Motor neuron (in vitro differentiated cells): ENCODE measurements at places on chromosomes 12 and 14. TPM values are rescaled to one million over a fixed set of nuclear protein-coding genes. Genes with fewer than 3 reads are reported as not detected.

- peak; percentile 10 for ATAC-seq
Measured at GRCh38 chr12:108576660-108577234, 14.4 kb downstream of the ISCU start.

DNA sequence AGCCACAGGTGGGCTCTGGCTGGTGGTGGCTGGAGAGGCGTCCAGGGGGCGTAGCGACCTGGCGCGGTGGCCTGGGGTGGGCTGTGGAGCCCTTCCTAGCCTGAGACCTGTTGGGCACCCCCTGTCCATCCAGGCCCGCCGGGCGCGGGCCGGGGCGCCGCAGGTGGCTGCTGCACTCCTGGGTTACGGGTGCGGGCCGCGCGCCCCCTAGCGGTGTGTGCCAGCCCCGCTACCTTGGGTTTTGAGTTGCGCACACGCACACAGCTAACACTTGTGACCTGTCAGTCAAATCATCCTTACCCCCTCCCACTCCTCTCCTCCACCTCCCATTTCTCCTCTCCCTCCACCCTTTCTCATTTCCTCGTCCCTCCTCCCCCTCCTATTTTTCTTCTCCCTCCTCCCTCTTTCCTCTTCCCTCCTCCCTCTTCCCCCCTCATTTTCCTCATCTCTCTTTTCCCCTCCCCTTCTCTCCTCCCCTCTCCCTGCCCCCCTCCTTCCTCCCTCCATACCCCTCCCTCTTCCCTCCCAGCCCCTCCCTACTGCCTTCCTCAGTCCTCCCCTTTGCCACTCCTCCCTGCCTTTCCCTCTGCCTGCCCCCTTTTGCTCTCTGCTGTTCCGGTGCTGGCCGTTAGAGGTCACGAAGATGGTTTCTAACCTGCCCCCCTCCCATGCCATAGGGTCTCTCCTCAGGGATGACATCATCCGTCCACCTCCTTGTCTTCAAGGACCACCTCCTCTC lies 2.3 kb downstream of the MEG3 start:
- no peak for ATAC-seq

- no peak for ATAC-seq
Measured at GRCh38 chr14:54654605-54655004, 87.7 kb downstream of the SAMD4A start.

GRCh38 chr14:80491131-80491530 lies 279.8 kb upstream of the DIO2 start:
- ATAC-seq = no peak

DNA sequence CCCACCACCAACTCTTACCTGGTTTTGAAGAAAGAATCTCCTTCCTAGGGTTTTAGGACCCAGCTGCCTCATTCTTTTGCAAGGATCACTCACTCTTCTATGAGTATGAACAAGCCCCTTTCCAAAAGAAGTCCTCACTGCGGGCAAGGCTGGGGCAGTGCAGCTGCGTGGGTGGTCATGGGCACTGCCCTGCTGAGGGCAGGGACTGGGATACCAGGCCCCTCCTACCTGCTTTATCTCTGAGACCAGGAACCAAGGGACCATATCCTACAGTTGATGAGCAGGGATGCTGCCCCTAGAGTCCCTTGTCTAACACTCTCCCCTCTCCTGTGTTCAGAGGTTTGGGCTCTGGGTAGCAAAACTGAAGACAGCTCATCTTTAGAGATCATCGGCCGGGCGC lies 20.5 kb downstream of the HPD start:
- no peak for ATAC-seq

DNA sequence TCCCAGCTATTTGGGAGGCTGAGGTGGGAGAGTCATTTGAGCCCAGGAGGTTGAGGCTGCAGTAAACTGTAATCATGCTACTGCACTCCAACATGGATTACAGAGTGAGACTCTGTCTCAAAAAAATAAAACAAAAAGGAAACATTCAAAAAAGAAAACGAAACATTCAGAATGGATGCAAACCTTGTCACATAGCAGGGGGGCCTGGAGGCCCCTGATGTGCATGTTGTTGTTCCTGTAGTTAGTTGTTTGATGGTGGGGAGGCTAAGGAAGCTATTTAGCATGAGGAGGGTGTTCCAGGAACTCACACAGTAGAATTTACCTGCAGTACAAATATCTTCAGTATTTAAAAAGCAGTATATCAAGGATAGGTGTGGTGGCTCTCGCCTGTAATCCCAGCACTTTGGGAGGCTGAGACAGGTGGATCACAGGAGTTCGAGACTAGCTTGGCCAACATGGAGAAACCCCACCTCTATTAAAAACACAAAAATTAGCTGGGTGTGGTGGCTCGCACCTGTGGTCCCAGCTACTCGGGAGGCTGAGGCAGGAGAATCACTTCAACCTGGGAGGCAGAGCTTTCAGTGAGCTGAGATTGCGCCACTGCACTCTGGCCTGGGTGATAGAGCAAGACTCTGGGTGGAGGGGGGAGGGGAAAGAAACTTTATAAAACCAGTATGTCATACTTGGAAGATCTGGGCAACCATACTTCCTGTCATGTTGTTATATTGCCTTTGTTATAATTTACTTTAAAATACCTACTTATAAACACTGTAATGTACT lies 17.6 kb upstream of the AEBP2 start:
- no peak for ATAC-seq

DNA sequence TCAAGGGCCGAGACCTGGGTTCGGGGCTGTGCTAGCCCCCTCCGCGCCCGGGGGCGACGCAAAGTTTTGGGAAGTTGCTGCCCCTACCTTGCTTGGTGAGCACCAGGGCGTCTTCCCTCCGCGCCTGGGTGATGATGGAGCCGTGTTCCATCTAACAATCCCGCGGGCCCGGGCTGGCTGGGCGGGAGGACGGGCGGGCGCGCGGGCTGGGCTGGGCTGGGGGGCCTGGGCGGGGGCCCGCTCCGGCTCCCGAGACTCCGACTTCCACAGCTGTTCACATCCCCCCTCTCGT lies 298 bp downstream of the CTDSP2 start:
- peak; percentile 17 for ATAC-seq

GRCh38 chr12:72974954-72975555 lies 702.9 kb downstream of the TRHDE start:
- no peak for ATAC-seq

DNA sequence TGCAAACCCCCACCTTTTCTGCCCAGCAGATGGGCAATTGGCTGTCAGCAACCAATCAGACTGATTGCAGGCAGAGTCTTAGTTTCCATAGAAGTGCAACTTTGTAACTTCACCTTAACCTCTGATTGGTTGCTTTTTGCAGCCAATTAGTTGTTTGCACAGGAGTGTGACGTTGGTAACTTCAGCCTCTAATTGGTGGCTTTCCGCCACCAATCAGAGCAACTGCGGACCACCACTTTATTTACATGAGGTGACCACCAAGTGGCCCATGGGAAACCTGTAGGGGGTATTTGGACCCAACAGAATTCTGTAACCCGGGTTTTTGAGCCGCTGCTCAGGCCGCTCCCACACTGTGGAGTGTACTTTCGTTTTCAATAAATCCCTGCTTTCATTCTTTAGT lies 32.3 kb downstream of the CDKN1B start:
- no peak for ATAC-seq

GRCh38 chr14:34231626-34232025 lies 230.4 kb downstream of the SPTSSA start:
- ATAC-seq = peak; percentile 72

- peak; percentile 26 for ATAC-seq
Measured at GRCh38 chr14:60323199-60323896, 74.3 kb downstream of the PPM1A start.

- peak; percentile 45 for ATAC-seq
Measured at GRCh38 chr12:27652174-27652763, 44.0 kb upstream of the REP15 start.

The LMO3 gene
- total RNA-seq = 43.8 and 47.1 TPM in 2 replicates

The RAN gene
- total RNA-seq = 223 and 263 TPM in 2 replicates

The SCN8A gene
- 4.5 and 4.7 TPM in 2 replicates for total RNA-seq

The RAB3IP gene
- 29.4 and 36.5 TPM in 2 replicates for total RNA-seq

The MSI1 gene
- 0.10 and 0.11 TPM in 2 replicates for total RNA-seq

The SNAPC1 gene
- 14.2 and 18.4 TPM in 2 replicates for total RNA-seq

The KLRD1 gene
- 0.43 and 0.53 TPM in 2 replicates for total RNA-seq

The KCNJ8 gene
- 1.4 and 1.5 TPM in 2 replicates for total RNA-seq

The DDN gene
- 0.41 and 0.42 TPM in 2 replicates for total RNA-seq

The FGD6 gene
- total RNA-seq = 32.6 and 43.6 TPM in 2 replicates
